G401 (cell line): ENCODE measurements at places on chromosomes 2 and 18. TPM values are rescaled to one million over a fixed set of nuclear protein-coding genes. Genes with fewer than 3 reads are reported as not detected.

The RUFY4 gene
- total RNA-seq: not detected in 2 replicates

The BOLL gene
- total RNA-seq: not detected in 2 replicates

The PLEKHH2 gene
- 1.2 and 2.1 TPM in 2 replicates for total RNA-seq

The C1QL2 gene
- total RNA-seq: not detected in 2 replicates

The KCNJ3 gene
- total RNA-seq: not detected in 2 replicates

The LOXHD1 gene
- not detected in 2 replicates for total RNA-seq

The RAPH1 gene
- 2.8 and 4.4 TPM in 2 replicates for total RNA-seq

The ALPG gene
- total RNA-seq: 203 and 218 TPM in 2 replicates

The MYCN gene
- not detected in 2 replicates for total RNA-seq

The CPLX4 gene
- total RNA-seq: not detected in 2 replicates

The ABHD1 gene
- total RNA-seq: 0.43 TPM in 1 of 2 replicates, not detected in the other

The CCDC141 gene
- 0.20 and 1.2 TPM in 2 replicates for total RNA-seq

The SLC16A14 gene
- 8.5 and 9.4 TPM in 2 replicates for total RNA-seq

The TTC31 gene
- 21.7 and 34.6 TPM in 2 replicates for total RNA-seq

The LBX2 gene
- total RNA-seq: not detected in 2 replicates

The CYP27A1 gene
- not detected in 2 replicates for total RNA-seq

The ANKAR gene
- total RNA-seq: 1.7 and 8.1 TPM in 2 replicates

The SLC5A7 gene
- total RNA-seq: not detected in 2 replicates

The HOXD4 gene
- total RNA-seq: 1.7 TPM in 1 of 2 replicates, not detected in the other

The MAPRE2 gene
- 17.2 and 30.3 TPM in 2 replicates for total RNA-seq

The IGFBP2 gene
- total RNA-seq: 134 and 159 TPM in 2 replicates

The MDH1B gene
- total RNA-seq: 2.6 and 6.9 TPM in 2 replicates
